Epithelial cell of esophagus (primary cell): ENCODE measurements at places on chromosomes 4 and X.

DNA sequence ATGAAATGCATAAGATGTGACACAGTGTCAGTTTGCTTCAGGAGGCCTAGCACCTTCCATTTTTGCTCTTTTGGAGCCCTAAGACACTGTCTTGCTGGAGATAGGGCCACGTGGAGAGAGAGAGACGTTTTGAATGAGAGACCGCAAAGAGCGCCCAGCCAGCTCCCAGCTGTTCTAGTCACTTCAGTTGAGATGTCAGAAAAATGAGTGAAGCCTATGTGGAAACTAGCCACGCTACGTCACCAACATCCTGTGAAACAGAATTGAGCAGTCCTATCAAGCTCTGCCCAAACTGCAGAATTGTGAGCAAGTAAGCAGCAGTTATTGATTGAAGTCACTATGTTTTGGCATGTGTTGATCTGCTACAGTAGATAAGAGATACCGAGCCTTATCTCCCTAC lies 13.1 kb downstream of the GPR82 start:
- DNase-seq = no peak

DNA sequence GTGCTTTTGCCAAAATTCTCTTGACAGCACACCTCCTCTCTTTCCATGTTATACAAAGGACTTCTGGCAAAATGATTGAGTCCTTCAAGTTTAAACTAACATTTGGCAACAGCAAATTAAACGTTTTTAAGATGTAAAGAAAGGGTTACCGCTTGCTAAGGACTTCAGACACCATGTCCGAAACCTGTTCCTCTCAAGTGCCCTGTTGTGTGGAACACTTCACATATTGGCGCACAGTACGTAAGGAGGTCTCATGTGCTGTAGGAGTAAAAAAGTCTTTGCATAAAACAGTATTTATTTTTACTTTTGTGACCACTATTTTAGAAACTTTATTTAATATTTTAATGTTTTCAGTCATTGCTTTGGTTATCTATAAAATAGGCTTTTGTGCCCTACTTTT lies 33.7 kb upstream of the HPRT1 start:
- DNase-seq = no peak

DNA sequence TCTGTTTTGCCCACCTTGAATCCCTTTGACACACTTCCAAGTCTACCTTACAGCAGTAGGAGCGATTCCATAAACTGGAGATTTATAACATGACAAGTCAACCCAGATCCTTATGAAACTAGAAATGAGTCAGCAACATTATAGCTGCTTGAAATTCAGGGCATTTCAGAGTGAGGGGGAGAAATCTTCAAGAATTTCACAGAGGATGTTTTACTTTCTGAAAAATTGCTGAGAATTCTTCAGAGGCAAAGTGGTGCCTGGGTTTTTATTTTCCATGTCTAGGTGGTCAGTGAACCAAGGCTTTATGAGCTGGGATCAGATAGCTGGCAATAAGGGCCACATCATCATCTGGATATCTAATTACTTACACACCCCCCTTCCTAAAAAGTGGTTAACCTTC lies 119.8 kb downstream of the PPARGC1A start:
- no peak for DNase-seq

- no peak for DNase-seq
Measured at GRCh38 chr4:175246941-175247340, 328.8 kb downstream of the ADAM29 start.

DNA sequence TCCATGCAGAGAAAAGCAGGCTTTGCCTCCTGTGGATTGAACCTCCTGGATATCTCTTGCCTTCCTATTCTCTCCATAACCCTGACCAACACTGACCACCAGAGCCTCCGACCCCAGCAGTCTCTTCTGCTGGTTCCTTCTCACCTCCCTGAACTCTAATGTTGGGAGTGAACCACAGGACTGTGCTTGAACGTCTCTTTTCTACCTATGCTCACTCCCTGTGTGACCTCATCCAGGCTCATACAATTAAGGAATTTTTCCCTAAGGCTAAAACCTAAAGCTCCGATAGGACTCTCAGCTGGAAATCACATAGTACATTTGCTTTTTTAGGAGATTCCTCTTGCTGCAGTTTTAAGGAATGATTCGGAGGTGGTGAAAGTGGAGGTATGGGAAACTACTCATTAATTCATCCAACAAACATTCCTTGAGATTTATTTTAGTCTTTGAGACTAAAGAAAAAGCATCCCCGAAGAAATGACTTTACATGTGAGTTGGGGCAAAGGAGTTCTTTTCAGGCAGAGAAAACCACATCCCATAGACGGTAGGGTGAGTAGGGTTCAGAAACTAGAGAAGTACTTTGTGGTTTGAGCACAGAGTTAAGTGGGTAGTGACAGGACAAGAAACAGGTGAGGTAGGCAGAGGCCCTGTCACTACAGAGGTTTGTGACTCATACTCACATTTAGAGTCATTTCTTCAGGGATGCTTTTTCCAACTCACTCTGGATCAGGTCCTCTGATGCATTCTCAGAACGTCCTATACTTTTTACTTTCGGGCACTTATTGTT lies 30.8 kb downstream of the NDNF start:
- peak; percentile 21 for DNase-seq

DNA sequence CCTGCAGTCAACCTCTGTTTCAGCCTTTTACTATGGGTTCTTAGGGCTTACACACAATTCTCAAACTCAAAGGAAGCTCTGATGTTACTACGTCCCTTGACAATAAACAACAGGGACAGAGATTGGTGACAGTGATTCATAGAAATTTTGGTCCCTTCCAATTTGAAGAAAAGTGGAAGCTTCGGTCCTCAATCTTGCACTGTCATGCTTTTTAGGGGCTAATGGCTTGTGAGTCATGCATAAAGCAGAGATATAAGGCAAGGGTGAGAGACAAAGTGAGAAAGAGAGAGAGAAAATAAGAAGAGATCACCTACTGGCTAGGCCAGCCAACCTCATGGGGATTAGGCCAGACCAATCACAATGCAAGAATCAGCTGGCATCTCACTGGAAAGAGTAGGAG lies 63.2 kb upstream of the STARD8 start:
- no peak for DNase-seq

DNA sequence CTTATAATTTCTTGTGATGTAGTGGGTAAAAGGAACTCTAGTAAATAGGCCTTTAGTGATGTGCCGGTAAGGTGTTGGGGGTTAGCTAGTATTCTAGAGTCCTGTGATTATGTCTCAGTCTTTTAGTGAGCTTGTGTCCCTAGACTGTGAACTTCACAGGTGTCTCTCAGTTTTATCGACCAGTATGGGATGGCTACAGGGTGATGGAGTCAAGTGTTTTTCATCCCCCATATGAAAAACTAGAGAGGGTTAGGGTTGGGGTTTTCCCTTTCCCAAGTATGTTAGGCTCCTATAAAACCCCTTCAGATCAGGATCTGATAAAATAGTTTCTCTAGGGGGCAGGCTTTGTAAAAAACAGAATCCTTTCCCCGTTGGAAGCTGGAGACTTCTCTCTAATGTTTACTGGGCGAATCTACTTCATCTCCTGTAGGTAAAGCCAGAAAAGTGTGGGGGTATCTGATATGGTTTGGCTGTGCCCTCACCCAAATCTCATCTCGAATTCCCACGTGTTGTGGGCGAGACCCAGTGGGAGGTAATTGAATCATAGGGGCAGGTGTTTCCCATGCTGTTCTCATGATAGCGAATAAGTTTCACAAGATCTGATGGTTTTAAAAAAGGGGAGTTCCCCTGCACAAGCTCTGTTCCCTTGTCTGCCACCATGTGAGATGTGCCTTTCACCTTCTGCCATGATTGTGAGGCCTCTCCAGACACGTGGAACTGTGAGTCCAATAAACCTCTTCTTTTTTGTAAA lies 120.8 kb downstream of the DTHD1 start:
- DNase-seq = no peak

DNA sequence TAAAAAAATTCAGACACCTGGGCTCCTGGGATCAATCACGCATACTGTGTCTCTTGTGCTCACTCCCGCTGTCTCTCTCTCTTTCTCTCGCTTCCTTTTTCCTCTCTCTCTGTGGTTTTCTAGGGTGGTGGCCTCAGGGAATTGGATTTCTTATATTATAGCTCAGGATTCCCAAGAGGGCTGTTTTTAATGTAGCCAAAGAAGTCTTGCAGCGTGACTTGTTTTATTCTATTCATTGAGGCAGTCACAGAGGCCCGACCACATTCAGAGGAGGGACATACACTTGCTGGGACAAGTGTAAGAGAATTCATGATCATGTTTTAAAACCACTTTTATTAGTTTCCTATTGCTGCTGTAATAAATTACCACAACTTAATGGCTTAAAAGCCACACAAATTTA lies 59.4 kb downstream of the HPF1 start:
- no peak for DNase-seq

DNA sequence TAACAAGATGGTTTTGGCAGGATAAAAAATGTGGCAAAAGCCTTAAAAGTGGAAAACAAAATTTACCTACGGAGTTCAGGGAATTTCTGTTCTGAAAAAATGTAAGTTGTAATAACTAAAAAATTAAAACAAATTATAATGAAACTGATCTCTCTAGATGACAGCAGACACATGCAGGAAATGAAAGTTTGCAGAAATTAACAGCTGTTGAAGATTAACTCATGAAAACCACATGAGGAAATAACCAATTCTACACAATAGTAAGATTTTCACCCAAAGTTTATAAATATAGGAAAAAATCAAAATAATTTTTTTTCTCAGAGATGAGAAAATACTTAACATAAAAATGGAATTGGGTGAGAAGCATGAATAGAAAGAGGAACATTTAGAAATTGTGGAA lies 47.5 kb upstream of the UGT2B15 start:
- DNase-seq = no peak

- no peak for DNase-seq
Measured at GRCh38 chrX:31449081-31449480, 377.2 kb upstream of the FTHL17 start.
